Astrocyte (in vitro differentiated cells and primary cell): ENCODE measurements at places on chromosomes 3 and 15. TPM values are rescaled to one million over a fixed set of nuclear protein-coding genes. Genes with fewer than 3 reads are reported as not detected.

DNA sequence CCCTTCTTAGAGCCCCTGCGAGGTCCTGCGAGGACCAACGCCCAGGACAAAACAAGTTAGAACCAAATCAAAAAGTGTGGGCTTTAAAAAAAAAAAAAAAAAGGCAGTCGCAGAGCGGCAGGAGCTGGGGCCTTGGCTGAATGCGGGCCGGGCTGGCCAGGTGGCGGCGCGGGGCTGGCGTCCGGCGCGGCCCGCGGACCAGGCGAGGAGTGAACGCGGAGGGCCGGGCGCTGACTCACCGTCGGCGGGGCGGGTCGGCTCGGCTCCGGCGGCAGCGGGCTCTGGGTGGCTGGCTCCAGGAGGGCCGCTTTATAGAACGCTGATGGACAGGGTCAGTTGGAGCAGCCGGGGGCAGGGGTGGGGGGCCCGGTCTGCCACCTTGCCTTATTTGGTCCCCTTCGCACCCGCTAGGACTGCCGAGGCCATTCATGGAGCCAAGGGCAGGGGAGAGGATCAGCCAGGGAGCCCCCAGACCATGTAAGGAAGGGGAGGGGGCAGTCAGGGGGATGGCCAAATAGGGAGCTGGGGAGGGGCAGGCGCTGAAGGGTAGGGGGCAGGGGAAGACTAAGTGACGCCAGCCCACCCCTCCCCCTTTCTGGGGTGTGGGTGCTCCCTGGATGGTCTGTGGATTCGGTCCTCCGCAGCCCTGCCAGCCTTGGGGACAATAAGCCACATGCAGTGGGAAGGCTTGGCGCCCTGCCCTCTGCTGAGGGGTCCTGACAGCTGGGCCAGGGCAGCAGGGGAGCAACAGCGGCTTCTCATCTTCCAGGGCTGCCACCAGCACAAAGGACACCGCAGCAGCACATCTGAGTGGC, at the start of gene ACTC1:
TSS of gene ACTC1 (minus strand) at position 283 of the 815 bp plus-strand sequence. CDS start 741 bp downstream, outside the sequence.
- peak; percentile 41 for DNase-seq
- H3K27me3 ChIP-seq: peaks cover 38% of the 10 kb centered on the region
- H3K4me1 ChIP-seq: peaks cover 3% of the 10 kb centered on the region
- no peaks in the 10 kb centered on the region for H3K36me3 ChIP-seq
- no peak within 1 kb of the TSS for H3K27ac ChIP-seq

- H3K27ac ChIP-seq: no peak overlapping the region
- DNase-seq: no peak
Measured at GRCh38 chr3:62481962-62482361, 108.6 kb upstream of the FEZF2 start.

DNA sequence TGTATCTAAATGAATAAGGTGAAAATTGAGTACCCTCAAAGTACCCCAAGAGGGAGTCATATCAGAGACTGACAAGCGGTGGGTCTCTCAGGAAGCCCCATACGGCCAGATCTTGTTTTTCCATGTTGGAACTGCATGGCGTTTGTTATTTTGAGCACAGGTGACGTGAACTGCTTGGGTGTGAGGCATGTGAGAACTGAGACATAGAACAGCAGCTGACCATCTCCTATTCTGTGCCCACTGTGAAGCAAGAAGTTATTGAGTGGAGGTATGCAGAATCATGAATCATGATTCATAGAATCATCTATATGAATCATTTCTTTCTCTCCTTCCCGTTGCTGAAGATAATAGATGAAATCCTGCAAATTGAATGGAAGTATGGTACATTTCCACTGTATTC, 4.6 kb downstream of the VPS8 start:
- peak; percentile 48 for DNase-seq
- H3K36me3 ChIP-seq: no peaks in the 10 kb centered on the region
- H3K27me3 ChIP-seq: no peaks in the 10 kb centered on the region
- H3K27ac ChIP-seq: no peak overlapping the region

DNA sequence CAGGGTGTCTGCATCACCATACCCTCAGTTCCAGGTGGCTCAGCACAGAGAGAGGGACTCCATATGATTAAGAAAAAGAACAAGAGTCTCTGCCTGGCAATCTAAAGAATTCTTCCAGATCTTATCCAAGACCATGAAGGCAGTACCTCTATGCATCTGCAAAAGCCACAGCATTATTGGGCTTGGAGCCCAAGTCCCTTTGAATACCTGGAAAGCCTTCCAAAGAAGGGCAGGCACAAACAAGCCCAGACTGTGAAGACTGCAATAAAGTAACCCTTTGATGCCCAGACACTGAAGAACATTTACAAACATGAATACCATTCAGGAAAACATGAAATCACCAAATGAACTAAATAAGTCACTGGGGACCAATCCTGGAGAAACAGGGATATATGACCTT, 60.9 kb upstream of the DIPK2A start:
- no peak overlapping the region for H3K27ac ChIP-seq
- no peaks in the 10 kb centered on the region for H3K27me3 ChIP-seq
- no peak for DNase-seq
- no peaks in the 10 kb centered on the region for H3K36me3 ChIP-seq

- H3K27me3 ChIP-seq: no peaks in the 10 kb centered on the region
- H3K27ac ChIP-seq: no peak overlapping the region
- peaks cover 37% of the 10 kb centered on the region for H3K4me1 ChIP-seq
- DNase-seq: peak; percentile 75
- no peaks in the 10 kb centered on the region for H3K36me3 ChIP-seq
Measured at GRCh38 chr3:171841620-171842000, 1.5 kb upstream of the TMEM212 start.

- no peaks in the 10 kb centered on the region for H3K27me3 ChIP-seq
- DNase-seq: no peak
- no peak overlapping the region for H3K4me3 ChIP-seq
- H3K36me3 ChIP-seq: no peaks in the 10 kb centered on the region
Measured at GRCh38 chr3:171643681-171644080, 166.6 kb downstream of the PLD1 start.

DNA sequence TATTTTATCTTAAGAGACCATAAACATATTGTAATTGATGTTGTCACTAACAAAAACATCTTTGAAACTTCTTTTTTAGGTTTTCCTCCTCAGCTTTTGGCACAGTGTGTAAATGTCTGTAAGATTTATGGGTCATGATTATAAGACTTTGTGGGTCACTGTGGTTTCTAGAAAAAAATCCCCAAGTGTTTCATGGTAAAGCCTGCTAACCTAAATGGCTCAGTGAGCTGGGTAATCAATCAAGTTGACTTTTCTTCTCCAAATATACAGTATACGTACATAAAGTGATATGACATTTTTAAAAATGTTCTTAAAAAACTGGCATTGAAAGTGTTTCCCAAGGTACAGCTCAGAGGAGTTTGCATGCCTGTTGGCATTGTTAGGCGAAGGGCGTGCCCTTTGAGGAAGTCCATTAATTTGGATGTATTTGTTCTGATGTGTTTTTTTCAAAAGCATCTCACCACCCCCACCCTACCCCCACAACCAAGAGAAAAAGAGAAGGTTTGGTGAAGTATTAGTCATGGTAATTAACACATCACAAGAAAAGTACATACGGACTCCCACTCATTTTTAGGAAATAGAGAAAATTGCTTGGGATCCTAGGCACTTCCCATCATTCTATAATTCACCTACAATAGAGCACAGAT, 385.4 kb upstream of the LRRC3B start:
- H3K27ac ChIP-seq: no peak overlapping the region
- no peaks in the 10 kb centered on the region for H3K27me3 ChIP-seq
- no peak overlapping the region for H3K4me3 ChIP-seq
- no peaks in the 10 kb centered on the region for H3K36me3 ChIP-seq
- no peak for DNase-seq
- no peaks in the 10 kb centered on the region for H3K4me1 ChIP-seq

GRCh38 chr15:76793162-76793561, 112.0 kb downstream of the SCAPER start:
- no peak for DNase-seq
- no peaks in the 10 kb centered on the region for H3K4me1 ChIP-seq
- H3K27me3 ChIP-seq: no peaks in the 10 kb centered on the region
- H3K27ac ChIP-seq: no peak overlapping the region
- H3K36me3 ChIP-seq: no peaks in the 10 kb centered on the region
- H3K4me3 ChIP-seq: no peak overlapping the region

DNA sequence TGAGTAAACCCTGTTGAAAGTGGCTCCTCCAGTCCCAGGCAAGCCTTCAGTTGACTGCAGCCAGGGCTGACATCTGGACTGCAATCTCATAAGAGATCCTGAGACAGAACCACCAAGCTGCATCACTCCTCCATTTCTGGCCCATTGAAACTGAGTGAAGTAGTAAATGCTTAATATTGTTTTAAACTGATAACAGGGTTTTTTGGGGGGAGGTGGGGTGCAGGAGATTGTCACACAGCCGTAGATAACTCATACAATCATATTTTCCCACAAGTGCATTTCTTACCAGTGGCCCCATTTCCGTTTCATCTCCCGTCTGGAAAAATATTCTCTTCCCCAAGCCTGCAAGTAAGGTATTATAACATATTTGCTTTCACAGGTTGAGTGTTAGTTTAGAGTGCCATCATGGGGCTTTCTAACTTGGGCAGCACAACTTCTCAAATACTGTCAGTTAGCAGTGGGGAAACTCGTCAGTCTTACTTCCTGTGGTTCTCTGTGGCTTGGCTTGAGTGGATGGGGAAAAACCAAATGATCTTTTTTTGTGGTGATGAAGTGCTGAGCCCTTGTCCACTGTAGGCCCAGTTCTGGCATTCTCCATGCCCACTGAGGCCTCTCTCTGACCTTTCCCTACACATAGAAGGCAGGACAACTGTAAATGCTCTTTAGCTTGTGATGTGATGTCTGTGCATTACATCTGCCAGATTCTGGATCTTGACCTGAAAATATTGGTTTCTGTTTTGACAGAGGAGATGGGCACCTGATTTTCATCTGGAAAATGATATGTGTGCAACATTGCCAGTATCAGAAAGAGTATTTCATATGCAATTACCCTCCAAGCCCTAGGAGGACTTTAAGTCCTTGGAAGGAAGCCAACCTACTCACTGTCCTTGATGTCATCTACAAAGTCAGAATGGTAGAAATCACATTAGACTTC, 90.1 kb upstream of the BHLHE40 start:
- H3K4me3 ChIP-seq: no peak overlapping the region
- DNase-seq: peak; percentile 30
- H3K4me1 ChIP-seq: peaks cover 15% of the 10 kb centered on the region
- no peaks in the 10 kb centered on the region for H3K36me3 ChIP-seq
- no peak overlapping the region for H3K27ac ChIP-seq

GRCh38 chr15:67828278-67828968, 3.1 kb downstream of the SKOR1 start:
- no peaks in the 10 kb centered on the region for H3K36me3 ChIP-seq
- H3K27ac ChIP-seq: no peak overlapping the region
- H3K4me1 ChIP-seq: peaks cover 16% of the 10 kb centered on the region
- no peak for DNase-seq
- peaks cover 81% of the 10 kb centered on the region for H3K27me3 ChIP-seq

- no peaks in the 10 kb centered on the region for H3K36me3 ChIP-seq
- H3K27me3 ChIP-seq: peaks cover 5% of the 10 kb centered on the region
- H3K4me3 ChIP-seq: no peak overlapping the region
- H3K4me1 ChIP-seq: no peaks in the 10 kb centered on the region
- no peak overlapping the region for H3K27ac ChIP-seq
- DNase-seq: no peak
Measured at GRCh38 chr3:13292375-13292774, 127.7 kb downstream of the NUP210 start.

Gene MEX3B
- total RNA-seq: 18.7 and 19.1 TPM in 2 replicates
